ENCODE measurements at places on chromosomes 2 and 18.

DNA sequence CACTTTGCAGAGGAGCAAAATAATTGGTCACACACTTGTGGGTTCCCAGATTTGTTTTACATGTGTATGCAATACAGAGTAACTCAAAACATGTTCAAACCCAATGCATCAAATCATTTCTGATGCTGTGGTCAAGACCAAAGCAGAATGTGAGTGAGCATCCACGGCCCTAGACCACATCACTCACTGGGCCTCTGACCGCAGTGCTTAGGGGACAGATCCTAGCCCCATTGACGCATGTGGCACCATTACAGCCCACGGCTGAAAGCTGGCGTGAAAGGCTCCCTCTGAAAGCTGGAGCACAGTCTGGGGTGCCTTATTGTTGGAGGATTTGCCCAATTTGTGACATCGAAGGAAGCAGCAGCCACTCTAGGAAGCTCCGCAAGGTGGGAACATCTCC is 498.8 kb upstream of the TCF4 start:
- no peak for DNase-seq

- no peak for DNase-seq
These were observed 23.2 kb downstream of the SUMO1 start for GRCh38 chr2:202215179-202215578.

DNA sequence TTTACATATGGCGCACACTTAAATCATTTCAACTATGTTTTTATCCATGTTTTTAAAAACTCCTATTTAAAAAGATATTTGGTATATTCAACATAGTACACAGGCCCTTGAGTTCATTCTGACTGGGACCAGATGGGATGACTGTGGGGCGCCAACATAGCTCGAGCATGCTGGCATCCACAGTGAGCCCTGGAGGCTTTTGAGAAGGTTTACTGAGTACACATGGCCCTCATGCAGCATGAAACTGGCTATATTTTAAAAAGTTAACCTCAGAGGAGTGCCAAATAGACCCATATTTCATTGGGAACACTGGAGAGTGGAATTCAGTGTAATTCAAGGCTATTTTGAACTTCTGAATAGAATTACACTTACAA is 83.6 kb downstream of the CCDC85A start:
- DNase-seq, result no peak

DNA sequence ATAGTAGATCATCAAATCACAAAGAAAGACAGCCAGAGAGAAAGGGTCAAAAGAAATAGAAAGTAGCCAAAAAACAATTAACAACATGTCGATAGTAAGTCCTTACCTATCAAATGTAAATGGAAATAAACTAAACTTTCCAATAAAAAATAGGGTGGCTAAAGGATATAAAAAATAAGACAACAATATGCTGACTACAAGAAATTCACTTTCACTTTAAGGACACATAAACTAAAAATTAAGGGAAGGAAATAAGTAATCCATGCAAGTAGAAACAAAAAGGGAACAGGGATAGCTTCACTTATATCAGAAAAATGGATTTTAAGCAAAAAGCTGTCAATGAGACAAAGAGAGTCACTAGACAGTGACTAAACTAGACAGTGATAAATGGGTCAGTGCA is 903.9 kb upstream of the ZEB2 start:
- DNase-seq, result no peak

DNA sequence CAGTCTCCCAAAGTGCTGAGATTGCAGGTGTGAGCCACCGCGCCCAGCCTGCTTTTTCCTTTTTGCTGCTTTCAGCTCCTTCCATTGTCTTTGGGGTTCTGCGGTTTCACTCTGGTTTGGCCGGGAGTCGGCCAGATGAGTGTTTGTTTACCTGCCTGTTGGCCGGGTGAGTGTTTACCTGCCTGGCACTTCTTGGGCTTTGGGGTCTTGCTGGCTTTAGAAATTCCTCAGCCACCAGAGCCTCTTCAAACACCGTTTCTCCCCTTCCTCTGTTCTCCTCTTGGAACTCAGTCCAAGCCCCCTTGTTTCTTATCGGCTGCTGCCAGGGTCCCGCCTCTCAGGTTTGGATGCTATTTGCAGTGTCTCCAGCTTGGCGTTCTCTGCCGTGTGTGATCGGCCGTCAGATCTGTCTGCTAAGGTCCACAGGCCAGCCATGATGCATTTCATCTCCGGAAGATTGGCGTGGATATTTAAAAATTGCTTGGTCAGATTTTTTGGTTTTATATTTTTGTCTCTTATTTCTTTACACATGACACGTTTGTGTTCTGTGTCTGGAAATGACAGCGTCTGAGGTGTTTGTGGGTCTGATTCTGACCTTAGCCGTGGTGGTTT is 14.2 kb upstream of the GAL3ST2 start:
- no peak for DNase-seq

- DNase-seq, result peak; percentile 59
These were observed 473 bp downstream of the HJURP start for GRCh38 chr2:233853883-233854240.

DNA sequence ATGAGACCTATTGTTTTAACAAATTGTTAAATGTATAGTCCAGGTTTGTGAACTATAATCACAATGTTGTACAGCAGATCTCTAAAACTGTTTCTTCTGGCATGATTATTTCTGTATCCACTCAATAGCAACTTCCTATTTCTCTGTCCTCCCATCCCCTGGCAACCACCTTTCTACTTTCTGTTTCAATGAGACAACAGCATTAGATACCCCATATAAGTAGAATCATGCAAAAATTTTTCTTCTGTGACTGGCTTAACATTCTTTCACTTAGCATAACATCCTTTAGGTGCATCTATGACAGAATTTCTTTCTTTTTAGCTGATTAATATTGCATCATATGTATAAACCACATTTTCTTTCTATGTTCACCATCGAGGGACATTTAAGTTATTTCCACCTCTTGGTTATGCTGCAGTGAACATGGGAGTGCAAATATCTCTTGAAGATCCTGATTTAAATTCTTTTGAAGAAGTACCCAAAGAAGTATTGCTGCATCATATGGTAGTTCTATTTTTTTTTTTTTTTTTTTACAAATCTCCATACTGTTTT is 713.5 kb downstream of the LRP1B start:
- no peak for DNase-seq

- no peak for DNase-seq
These were observed 275.3 kb downstream of the INSIG2 start for GRCh38 chr2:118363604-118364003.

DNA sequence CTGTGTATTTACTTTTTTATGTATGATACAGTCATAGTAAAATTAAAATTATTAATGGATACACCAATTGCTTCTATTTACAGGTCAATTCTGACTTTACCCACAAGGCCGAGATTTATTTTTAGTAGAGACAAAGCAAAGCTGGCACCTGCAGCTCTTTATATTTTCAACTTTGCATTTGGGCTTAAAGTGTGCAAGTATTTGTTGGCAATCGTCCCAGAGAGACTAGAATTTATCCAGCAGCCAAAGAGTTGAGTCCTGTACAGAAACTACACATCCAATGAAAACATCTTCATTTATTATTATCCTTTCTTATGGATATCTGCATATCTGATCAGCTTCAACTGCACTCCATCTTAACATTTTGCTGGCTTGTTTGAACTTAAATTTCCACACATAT is 485.6 kb downstream of the SOX11 start:
- DNase-seq, result no peak

- DNase-seq, result no peak
These were observed 48.0 kb upstream of the TGIF1 start for GRCh38 chr18:3401669-3402620.

DNA sequence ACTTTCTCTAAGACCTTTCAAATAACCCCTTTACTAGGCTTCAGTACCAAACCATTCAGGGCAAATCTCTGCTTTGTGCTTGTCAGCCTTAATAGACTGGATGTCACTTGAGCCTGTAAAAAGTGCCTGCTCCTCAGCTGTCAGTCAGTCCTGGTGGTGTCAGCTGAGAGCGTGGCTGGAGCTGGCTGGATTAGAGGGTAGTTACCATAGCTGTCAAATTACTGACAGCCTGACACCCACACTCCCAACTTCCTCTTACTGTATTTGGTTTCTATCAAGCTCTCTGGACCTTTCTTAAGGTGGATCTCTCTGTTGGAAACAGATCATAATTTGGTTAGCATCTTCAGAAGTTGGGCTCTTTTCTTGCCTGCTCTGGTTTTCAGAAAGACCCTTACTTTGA is 371.4 kb upstream of the ATP5MC3 start:
- DNase-seq, result no peak

DNA sequence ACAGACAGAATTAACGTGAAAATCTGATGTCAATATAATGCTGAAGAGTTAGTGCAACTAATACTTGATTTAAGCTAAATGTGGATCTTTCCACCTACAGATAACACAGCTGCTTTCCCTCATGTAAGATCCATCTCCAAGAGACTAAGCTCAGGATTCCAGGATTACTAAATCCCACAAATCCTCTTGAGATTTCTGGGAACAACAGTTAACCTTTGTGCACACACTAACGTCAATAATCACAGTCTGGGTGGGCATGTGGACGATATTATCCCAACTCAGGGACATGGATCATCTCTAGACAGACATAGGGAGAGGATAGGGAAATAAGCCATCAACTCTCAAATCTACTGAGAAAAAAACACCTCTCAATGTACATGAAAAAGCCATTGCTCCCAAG is 432.6 kb downstream of the SATB2 start:
- no peak for DNase-seq

- no peak for DNase-seq
These were observed 41.5 kb downstream of the YPEL5 start for GRCh38 chr2:30188292-30188691.
